ENCODE measurements at places on chromosomes 5 and 9.

DNA sequence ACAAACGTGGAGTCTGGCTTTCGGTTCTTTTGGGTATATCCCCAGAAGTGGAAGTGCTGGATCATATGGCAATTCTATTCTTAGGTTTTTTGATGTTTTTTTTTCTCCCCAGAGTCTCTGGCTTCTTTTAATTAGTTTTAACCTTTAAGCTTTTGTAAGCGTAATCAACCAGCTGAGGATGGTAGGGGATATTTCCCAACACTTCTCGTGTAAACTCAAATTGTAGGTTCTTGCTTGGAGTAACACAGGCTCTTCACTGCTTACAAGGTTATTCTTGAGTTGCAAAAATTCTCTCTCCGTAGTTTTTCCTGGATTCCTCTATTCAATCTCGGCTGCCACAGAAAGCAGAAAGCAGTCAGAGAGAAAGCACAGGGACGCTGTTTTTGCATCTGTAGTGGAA lies 11.9 kb downstream of the LAMC3 start:
- DNase-seq = no peak

- no peak for DNase-seq
Measured at GRCh38 chr9:84677080-84677479, 7.6 kb downstream of the NTRK2 start.

DNA sequence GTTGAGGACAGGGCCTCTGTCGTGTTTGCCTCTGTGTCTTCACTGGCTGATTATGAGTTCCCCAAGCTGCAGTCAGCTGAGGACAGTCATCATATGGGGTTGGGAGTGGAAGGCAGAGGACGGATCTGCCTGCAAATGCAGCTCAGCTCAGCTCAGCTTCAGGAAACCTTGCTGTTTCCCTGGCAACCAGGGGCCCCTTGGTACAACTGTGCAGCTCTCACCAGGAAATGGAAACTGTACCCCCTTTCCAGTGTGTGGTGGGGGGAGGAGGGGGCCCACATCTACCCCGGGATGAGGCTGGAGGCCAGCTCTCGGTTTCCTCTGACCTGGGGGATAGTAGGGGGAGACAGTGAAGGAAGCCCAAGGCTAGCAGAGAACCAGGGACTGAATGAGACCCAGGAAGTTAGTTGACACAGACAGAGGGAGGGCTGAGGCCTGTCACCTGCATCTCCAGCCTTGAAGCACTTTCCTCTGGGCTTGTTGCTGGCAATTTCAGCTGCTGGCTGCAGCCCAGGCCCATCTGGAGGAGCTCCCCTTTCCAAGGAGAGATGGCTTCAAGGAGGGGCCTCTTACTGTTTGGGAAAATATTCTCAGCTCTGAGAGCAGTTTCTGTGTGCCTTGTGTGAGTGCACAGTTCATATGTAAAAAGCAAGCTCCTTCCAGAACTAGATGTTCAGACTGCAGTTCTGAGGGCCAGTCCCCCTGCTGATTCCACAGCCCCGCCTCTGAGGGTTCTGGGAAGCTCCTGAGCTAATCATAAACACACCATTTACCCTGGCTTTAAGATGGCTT lies 6.9 kb downstream of the ANXA6 start:
- DNase-seq = no peak

DNA sequence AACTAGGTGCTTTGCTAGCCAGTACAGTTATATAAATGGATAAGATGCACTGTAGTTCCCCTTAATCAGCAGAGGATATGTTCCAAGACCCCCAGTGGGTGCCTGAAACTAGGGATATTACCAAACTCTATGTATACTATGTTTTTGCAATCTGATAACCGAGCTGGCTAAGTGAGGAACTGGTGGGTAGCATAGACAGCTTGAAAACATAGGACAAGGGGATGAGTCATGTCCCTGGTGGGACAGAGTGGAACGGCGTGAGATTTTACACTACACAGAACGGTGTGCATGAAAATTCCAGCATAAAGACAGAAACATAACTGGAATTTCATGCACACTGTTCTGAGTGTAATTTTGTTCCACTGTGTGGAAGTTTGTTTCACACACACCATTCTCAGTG lies 86.9 kb downstream of the BASP1 start:
- no peak for DNase-seq

GRCh38 chr5:116076496-116076895 lies 8.3 kb upstream of the COMMD10 start:
- DNase-seq = no peak

DNA sequence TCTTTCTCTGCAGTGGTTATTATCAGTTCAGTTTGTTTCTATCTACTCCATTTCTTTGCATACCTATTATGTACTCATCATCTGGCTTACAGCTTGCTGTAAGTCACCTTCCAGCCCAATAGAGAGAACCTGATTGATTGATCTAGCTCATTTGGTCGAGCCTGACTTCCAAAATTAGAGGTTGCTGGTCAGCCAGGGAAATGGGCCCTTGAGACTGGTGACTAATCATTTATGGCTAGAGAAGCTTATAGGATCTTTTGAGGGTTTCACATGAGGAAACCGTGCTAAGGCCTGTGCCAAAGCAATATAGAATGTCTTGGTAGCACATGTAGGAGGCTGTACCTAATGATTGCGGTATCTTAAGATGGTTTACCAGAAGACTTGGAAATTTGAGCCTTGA lies 5.8 kb downstream of the SREK1 start:
- DNase-seq = no peak

DNA sequence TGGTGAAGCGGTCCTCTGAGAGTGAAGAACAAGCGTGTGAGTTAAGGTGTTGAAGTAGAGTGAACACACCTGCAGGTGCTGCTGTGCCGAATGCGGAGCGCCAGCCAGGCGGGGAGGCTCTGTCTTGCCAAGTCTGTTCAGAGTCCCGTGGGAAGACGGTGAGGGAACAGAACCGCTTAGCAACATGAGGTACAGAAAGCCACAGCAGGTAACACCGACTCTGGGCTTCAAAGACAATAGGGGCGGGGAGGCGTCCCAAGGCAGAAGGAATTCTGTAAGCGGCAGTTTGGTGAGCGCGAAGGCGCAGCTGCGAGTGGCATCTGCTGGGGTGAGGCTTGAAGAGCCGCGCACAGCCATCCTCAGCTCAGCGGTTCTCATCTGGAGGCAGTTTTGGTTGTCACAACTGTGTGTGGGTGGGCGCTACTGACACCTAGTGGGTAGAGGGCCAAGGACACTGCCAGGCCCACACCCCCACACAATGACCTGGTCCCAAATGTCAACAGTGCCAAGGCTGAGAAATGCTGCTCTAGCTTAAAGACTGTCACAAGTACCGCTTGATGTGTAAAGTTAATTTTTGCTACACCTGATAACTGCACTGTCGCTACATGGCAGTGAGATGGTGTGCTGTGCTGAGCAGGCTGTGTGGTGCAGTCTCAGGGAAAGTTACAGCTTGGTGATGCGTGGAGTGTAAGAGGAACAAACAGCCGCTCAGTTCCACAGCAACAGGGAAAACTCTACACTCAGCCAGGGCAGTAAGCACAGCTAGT lies 67.4 kb upstream of the TBC1D9B start:
- DNase-seq = no peak

GRCh38 chr5:36897616-36898015 lies 21.0 kb downstream of the NIPBL start:
- DNase-seq = no peak

DNA sequence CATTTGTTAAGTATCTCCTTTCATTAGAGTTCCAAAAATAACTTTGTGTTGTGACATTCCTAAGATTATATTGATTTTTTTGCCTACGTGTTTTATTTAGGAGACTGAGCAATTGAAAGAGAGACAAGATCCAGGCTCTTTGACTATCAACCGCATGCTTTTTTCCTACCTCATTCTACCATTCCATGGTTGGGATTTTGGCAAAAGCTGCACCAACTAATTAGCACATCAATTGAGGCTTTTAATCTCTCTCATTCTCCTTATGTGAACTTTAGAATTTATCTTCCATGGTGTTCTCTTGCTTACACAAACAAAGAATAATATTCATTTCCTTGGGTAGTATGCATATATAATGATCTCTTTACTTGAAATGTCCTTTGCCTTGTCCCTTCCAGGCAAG lies 338.7 kb upstream of the SMC2 start:
- no peak for DNase-seq

- no peak for DNase-seq
Measured at GRCh38 chr9:77374266-77374665, 196.9 kb downstream of the VPS13A start.

DNA sequence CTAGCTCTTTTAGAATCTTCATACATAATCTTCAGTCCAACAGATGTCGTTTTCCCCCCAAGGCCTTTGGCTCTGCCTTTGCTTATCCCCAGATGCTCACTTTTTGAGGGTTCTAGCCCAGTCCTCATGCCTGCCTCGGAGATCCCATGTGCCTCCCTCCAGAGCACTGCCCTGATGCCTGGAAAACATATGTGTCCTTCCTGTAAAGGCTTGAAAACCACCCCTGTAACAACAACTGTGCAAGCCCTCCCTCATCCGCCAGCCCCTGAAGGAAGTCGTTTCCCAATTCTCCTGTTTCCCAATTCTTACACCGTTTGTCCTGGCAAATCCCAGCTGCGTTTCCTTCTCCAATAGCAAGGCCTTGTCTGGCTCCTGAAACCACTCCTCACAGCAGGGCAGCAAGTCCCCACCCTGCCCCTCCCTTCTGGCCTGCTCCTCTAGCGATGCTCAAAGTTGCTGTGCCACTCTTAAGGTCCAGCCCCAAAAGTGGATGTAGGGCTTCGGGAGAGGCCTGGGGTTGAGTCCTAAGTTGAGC lies 52.2 kb downstream of the SLC36A1 start:
- DNase-seq = no peak

DNA sequence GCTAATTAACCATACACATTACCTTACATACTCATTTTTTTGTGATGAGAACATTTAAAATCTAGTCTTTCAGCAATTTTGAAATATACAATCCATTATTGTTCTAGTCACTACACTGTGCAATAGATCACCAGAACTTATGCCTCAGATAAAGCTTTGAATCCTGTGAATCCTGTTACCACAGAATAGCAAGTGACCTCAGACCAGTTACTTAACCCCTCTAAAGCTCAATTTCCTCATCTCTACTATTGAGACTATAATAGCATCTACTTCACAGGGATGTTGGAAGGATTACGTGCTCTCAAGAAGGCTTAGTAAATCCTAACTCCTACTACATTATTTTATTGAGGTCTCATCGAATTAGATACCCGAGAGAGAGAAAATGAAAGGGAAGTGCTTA lies 60.2 kb upstream of the PIP5K1B start:
- no peak for DNase-seq

DNA sequence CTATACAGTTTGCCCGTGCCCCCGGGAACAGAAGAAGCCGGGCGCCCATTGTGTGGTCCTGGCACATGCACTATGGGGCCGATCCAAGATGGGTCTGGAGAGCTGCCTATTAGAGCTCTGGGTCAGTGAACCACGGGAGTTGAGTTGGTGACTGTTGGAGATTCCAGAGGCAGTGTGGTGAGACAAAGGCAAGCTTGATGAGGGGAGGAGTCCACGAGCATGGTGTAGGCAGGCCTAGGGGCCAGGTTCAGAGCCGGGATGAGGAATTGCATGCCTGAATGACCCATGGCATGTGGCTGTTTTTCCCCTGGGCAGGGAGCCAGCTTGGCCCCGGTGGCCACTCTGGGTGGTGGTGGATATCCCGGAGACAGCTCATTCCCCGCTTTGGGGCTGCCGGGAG lies 84.4 kb upstream of the STC2 start:
- DNase-seq = no peak

GRCh38 chr9:65403721-65404120 lies 118.7 kb upstream of the FOXD4L5 start:
- DNase-seq = no peak
